ENCODE measurements at places on chromosomes 6 and 20.

DNA sequence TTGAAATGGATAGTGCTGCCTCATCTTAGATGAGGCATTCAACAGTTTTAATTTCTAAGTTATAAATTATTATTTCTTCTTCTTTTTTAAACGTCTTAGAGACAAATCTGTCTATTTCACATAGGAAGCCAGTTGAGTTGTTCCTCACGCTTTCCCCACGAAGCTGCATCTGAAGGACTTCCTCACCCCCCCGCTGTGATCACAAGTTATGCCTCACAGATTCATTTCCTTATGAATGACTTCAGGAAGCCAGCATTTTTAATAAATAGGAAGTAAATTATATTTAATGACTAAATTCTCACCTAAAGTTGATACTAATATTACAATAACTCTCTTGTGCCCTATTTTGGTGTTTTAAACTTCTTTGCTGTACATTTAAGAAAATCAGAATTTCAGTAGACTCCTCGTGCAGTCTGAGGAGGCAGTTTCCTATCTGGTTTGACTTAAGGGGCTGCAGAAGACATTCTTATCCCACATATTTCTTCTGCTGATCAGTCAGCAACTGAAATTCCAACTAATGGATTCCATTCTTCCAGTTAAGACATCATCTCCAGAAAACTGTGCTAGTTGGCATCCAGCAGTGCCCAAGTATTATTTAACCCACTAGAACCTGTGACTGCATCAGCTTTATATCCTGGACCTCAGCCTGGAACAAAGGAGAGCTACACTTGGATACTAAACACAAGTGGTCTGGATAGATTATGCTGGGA lies 182.7 kb upstream of the CCN2 start:
- DNase-seq = no peak

DNA sequence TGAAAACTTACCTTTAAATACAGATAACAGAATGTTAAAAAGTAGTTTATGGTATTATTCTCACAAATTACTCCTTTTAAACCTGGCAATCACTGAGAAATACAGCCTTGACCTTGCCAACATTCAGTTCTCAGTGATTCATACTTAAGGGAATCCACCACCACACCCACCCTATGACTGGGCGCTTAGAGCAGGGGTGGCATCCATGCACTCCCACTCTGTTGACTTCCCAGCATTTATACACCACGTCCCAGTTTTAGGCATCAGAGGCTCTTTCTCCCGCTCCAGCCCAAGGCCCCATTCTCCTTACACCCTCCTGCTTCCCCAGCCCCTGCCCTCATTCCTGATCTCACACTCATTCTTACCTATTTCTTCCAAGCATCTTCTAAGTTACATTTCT lies 16.3 kb downstream of the TRAF3IP2 start:
- DNase-seq = no peak

GRCh38 chr6:106520711-106521401 lies 108.4 kb downstream of the RTN4IP1 start:
- DNase-seq = no peak

- no peak for DNase-seq
Observed at GRCh38 chr20:2387180-2387577, 6.5 kb downstream of the TGM6 start.

DNA sequence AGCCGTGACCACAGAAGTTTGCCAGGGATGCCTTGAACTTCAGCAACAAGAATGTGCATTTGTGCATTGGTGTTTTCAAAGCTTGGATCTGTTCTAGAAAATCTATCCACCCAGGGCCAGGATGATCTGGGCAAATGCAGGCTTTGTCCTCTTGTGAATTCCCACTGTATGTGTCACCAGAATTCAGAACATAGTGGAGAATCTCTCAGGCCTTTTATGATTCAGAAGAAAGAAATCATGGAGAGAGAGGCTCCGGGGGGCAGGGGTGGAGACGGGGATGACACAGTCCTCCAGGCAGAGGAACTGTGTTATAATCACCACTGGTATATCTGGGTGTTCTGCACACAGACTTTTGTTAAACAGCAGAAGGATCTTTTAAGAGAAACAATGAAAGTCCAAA lies 304.1 kb downstream of the CDH4 start:
- no peak for DNase-seq

DNA sequence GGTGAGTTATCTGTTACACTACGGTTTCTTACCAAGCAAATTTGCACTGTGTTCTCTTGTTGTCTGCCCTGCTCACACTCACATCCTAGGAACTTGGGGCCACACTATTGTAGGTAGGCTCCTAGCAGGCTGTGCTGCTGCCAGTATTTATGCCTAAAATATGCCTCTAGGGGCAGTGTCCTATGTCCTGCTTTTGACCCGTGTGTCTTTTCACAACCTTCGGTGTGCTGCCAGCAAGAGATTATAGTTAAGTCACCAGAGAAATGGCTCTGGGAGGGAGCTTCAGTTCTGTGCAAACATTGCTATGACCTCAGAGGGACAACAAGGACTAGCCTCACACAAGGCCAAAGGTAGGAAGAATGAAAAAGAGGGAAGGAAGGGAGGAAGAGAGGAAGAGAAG lies 8.9 kb upstream of the TAAR5 start:
- no peak for DNase-seq

DNA sequence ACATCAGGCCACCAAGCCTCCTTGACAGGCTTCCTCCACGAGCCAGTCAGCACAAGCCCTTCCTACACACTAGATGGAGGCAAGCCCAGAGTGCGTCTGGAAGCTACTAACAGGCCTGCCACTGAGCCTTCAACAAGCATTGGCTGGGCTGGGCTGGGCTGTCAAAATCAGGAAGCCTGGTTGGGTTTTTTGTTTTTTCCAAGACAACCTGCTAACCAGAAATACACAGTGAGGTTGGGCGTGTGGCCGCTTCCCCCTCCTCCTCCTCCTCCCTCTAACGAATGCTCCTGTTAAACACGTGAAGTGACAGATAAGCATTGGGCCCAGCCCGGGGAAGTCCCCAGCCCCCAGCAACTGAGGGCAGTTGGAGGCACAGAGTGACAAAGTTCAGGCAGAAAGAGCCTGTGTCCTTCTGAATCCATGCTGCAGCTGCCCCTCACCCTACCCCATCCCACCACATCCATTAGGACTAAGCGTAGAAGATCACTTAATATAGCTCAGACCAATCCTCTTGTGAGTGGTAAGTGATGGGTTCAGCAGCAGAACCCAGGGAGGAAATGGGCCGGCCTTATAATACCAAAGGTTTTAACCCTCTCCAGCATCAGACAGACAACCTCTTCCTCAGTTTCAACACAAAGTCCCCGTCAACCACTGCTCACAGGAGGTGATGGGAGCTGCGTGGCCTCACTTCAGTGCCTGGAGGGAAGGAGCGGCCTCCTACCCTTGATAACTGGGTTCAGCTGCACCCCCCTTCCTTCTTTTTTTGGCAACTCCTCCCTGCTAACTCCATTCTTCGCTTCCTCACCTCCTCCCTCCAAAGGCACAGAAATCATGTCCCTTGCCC lies 1.1 kb downstream of the NFATC2 start:
- peak; percentile 22 for DNase-seq

GRCh38 chr6:376827-377640 lies 14.5 kb upstream of the IRF4 start:
- no peak for DNase-seq

DNA sequence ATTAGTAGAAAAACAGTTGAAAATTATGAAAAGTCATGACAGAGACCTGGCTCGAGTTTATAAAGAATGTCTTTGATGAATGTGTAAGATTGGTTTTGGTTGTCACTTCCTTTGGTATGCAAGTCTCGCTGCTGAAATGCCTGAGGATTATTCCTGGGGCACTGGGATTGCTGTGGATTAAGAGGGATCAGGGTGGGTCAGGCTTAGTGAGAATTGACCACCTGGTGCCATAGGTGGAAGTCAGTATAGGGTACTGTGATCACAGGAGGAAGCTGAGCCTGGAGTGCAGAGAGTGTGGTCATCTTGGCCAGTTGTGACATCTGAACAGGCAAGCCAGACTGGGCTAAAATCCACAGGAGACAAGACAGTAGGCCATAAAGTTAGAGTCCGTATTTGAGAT lies 34.9 kb downstream of the CEP43 start:
- DNase-seq = no peak

GRCh38 chr20:2089447-2089846 lies 12.2 kb upstream of the STK35 start:
- no peak for DNase-seq

DNA sequence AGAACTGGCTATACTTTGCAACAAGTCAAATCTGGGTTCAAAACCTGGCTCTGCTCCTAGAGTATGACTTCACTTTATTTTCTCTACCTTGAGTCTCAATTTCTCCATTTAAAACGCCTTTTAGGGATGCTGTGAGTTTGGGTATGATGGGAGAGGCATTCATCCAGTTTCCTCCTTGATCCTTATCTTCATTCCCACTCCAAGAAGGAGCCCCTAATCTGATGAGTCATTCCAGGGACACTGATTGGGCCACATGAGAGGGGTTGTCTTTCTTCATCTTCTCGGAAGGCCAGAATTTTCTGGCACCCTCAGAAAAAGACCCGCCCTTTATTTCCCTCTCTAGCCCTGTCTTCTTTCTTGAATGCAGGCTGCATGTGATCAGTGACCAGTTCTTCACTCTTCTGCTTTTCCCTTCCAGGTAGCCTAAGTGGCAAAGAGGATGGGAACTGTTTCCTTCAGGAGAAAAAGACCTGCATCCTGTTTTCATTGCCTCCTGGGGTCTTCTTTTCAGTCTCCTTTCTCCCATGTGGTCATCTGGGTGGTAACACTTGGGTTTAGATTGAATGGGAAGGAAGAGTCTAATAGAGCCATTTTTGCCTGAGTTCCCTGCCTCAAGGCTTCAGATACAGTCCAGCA lies 32.1 kb upstream of the PNRC1 start:
- DNase-seq = no peak

- DNase-seq = peak; percentile 89
Observed at GRCh38 chr6:170290296-170291128, at the start of gene DLL1. Gene DLL1, minus strand, starts transcription at chr6:170291078. Its CDS starts 939 bp downstream, at chr6:170290139.

- no peak for DNase-seq
Observed at GRCh38 chr20:50022676-50023075, 39.9 kb downstream of the SNAI1 start.

GRCh38 chr20:41029150-41029901 lies 704 bp downstream of the TOP1 start:
- peak; percentile 52 for DNase-seq

DNA sequence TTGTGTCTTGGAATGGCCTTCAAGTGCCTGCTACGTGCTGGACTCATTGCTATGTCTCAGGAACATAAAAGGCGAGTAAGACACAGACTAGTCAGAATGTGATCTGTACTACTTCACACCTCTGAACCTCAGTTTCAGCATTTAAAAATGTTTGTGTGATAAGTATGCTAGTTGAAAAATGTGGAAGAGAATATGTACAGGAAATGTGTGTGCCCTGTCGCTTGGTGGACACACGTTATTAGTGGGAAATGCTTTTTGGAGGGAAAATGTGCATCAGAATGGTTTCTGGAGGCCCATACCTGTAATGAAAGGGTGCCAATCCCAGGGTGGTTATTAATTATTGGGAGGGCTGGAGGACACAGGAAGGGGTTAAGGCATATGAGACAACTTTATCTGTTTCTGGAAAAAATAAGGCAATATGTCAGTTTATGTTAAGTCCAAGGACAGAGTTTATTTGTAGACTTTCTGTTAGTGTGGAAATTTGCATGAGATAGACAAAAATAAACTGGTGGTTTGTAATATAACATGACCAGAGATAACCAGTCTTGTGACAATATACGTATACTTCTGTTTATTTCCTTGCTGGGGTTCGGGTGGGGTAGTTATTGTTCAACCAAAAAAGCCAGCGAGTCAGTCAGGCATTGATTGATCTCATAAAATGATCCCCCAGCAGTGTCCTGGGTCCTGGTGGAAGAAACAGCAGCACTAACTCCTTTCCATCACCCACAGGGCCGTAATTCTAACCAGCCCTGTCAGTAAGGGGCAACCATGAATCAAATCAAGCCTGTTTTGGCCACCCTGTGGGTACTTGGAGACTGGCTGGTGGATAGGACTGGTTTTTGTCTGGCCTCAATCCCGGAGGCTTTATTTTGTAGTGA lies 117.9 kb downstream of the JARID2 start:
- DNase-seq = no peak

DNA sequence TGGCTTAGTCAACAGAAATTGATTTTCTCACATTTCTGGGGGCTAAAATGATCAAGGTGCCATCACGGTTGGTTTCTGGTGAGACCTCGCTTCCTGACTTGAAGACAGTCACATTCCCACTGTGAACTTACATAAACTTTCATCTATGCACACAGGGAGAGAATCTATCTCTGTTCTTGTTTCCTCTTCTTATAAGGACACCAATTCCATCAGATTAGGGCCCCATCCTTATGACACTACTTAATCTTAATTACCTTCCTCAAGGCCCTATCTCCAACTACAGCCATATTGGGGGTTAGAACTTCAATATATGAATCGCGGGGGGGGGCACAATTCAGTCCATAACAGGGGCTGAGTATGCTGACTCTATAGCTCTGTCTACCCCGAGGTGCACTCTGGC lies 10.6 kb upstream of the SCGN start:
- no peak for DNase-seq

DNA sequence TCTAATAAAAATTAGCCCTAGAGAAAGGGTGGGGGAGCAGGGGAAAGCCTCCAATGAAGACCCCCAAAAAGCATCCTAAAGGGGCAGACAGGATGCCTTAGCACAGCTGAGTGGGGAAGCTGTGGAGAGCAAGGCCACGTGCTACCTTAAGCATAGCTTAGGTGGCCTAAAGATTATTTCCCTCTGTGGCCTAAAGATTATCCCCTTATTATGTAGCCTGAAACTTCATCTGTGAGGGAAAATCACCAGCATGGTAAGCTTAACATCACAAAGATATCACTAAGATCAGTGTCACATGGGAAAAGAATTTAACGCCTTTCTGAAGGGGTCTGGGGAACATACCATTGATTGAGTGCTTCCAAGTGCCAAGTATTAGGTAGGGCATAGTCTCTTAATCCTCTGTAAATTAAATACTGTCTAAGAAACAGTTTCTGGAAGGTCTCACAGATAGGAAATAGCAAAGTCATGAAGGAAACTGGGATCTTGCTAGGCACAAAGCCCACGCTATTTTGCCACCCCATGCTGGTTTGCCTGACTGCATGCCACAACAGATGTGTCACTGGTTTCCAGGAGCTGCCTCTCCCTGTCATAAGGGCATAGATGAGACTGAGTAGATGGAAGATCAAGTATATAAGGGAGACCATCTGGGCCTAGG lies 170.0 kb downstream of the HACE1 start:
- DNase-seq = no peak

- no peak for DNase-seq
Observed at GRCh38 chr6:134454794-134455193, 136.9 kb upstream of the SGK1 start.

- no peak for DNase-seq
Observed at GRCh38 chr6:129124347-129124746, 241.4 kb downstream of the LAMA2 start.

GRCh38 chr6:107173779-107174178 lies 58.5 kb upstream of the BEND3 start:
- DNase-seq = no peak

GRCh38 chr20:38214256-38215193 lies 46.0 kb downstream of the KIAA1755 start:
- DNase-seq = no peak

All from amygdala (tissue), 56 donors.